Gastrocnemius medialis (tissue), 4 donors: ENCODE measurements at places on chromosomes 16 and 17. TPM values are rescaled to one million over a fixed set of nuclear protein-coding genes. Genes with fewer than 3 reads are reported as not detected.

GRCh38 chr17:71188811-71189492 is 931.9 kb upstream of the SOX9 start:
- no peak for DNase-seq

FAM83G gene
- total RNA-seq: 17.2 TPM

P2RX1 gene
- total RNA-seq: 0.38 TPM

- DNase-seq: peak; percentile 51
Observed at GRCh38 chr17:78873519-78874340, 29.3 kb downstream of the CEP295NL start.

- no peak for DNase-seq
Observed at GRCh38 chr17:37640015-37640414, 3.2 kb downstream of the DDX52 start.

PRMT7 gene
- 29.8 TPM for total RNA-seq

DNA sequence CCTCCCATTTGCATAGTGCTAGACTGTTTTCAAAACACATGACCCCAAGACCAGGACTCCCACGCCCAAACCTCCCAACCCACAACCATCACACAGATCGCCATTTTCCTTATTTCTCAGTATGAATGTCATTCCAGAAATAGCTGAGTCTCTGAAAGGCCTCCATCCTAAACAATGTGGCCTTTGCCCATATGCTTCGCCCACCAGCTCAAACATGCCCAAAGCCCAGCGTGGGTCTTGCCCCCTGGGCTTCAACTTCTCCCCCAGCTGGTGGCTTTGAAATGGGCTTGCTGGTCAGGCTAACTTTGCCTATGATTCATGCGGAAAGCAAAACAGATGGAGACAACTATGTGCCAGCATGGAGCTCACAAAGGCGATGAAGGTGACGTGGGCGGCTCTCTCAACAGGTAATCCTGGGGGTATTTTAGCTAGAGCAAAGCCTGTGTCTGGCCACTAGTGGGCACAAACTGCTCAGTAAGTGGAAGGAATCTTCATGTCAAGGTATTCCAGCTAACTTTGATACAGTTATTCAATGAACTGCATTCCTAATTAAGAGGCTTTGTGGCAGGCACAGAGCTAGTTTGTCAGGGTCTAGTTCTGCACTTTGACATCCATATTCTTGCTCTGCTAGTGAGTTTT is 17.1 kb downstream of the PMP22 start:
- no peak for DNase-seq

- no peak for DNase-seq
Observed at GRCh38 chr16:9797306-9797705, 384.9 kb downstream of the GRIN2A start.

GRCh38 chr16:81469710-81470535 is 25.3 kb downstream of the CMIP start:
- no peak for DNase-seq

GRCh38 chr17:8338753-8339140 is 893 bp upstream of the ODF4 start:
- no peak for DNase-seq

BCL6B gene
- 1.2 TPM for total RNA-seq

TMEM235 gene
- total RNA-seq: not detected

CHRNE gene
- not detected for total RNA-seq

FMNL1 gene
- total RNA-seq: 5.2 TPM

- no peak for DNase-seq
Observed at GRCh38 chr17:66943484-66943883, 21.0 kb upstream of the CACNG4 start.

GRCh38 chr17:72405662-72406230 is 284.9 kb downstream of the SOX9 start:
- DNase-seq: no peak

RCVRN gene
- not detected for total RNA-seq

DNA sequence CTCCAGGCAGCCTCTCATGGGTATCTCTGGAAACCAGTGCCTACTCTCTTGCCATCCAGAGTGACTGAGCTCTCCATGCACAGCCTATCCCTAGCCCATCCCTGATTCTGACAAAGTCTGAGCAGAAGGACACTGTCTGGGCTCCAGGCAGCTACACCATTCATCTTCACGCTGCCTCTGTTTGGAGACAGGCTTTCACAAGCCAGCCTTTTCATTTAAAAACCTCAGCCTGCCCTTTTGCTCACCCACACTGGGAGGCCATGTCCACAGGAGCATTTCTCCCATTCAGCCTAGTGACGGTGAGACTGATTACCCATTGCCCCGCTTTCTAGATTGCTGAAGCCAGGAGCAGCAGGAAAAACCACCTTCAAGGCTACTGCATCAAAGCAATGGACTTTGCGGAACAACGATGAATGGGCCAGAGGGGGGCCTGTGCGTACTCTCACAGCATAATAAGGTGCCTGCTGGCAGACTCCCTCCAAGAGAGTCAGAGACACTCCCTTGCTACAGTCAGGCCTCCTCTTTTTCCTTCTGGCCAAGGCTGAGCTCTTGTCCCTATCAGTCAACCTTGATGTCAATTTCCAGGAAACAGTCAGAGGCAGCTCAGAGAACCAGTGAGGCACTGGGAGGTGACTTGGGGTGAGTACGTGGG is 24.7 kb upstream of the CDH13 start:
- no peak for DNase-seq

- DNase-seq: no peak
Observed at GRCh38 chr17:80142929-80143328, 4.0 kb downstream of the EIF4A3 start.

DNA sequence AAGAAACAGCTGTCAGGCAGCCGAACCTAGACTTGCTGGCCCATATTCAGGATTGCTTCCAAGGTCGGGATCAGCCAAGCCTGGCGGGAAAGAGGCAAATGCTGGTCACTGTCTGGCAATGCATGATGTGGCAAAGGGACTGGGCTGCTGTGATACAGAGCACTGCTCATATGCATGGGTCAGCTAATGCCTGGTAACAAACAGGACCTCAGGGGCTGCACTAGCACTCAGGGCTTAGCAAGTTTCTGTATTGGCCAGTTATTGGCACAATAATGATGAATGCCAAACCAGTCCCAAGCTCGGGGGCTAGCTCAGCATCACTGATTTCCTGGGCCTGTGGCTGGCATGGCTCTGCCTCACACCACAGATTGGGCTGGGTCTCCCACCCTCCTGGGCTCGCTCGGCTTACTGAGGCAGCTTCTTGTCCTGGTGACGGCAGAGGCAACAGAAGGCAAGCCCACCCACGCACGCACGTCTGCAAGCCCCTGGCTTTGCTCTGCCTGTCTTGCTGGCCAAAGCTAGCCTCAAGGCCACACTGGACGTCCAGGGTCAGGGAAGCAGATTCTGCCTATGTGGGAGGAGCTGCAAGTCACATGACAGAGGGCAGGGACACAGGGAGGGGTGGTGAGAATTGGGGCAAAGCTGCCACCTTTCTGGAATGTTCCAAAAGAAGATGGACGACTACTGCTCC is 21.4 kb upstream of the RPTOR start:
- DNase-seq: no peak

TEKT5 gene
- total RNA-seq: not detected

C17orf113 gene
- 0.86 TPM for total RNA-seq

- DNase-seq: no peak
Observed at GRCh38 chr17:34412965-34413441, 50.0 kb upstream of the CCL1 start.

- no peak for DNase-seq
Observed at GRCh38 chr17:9309216-9309615, 266.4 kb downstream of the STX8 start.

DNA sequence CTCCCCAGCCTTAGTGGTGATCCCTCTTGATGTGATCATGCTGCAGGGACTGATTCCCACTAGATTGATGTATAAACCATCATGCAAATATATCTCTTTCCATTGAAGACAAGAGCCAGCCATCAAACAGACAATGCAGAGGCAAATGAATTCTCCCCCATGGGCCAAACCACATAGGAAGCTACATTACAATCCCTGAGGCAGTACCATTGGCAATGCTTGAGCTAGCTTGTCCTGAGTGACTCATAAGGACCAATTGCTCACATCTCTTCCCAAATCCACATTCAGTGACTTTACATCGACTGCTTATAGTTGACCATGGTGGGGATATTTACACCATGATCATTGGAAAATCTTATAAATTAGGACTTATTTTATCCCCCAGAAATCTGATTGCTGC is 242.2 kb downstream of the SHISA9 start:
- no peak for DNase-seq

DNA sequence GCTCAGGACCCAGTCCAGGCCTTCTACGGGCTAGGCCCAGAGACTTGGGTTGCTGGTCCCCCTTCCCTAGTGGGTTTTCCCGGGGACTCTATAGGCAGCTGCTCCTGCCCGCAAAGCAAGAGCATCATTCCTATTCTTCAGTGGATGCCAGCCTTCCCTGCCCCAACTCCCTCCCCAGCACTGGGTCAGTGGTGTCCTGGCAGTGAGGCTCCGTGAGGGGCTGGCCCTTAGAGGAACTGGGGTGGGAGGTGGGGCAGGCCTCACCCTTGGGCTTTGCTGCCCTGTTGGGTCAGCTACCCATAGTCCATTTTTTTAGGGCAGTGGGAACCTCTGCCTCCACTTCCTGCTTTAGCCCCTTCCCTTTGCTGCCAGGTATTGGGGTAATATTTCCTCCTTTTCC is 7.9 kb upstream of the PLEKHG4 start:
- no peak for DNase-seq

- DNase-seq: no peak
Observed at GRCh38 chr16:81527477-81528178, 83.0 kb downstream of the CMIP start.

DNA sequence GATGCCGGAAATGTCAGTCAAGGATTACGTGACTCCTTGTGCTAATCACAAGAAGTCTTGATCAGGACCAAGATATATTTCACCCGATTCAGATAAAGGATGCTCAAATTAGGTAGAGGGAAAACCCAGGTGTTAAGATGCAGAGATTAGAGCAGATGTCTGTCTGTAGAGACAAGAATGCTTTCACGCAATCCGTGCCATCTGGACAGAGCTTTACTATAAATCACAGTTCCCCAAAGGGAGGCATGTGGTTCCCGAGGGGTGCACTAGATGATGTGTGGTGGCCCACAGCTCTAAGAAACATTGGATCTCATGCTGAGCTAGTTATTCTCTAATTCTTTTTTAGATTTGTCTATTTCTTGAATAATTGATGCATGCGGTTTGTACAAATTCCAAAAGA is 9.8 kb upstream of the MAP3K14 start:
- DNase-seq: no peak

ZG16B gene
- not detected for total RNA-seq

DNA sequence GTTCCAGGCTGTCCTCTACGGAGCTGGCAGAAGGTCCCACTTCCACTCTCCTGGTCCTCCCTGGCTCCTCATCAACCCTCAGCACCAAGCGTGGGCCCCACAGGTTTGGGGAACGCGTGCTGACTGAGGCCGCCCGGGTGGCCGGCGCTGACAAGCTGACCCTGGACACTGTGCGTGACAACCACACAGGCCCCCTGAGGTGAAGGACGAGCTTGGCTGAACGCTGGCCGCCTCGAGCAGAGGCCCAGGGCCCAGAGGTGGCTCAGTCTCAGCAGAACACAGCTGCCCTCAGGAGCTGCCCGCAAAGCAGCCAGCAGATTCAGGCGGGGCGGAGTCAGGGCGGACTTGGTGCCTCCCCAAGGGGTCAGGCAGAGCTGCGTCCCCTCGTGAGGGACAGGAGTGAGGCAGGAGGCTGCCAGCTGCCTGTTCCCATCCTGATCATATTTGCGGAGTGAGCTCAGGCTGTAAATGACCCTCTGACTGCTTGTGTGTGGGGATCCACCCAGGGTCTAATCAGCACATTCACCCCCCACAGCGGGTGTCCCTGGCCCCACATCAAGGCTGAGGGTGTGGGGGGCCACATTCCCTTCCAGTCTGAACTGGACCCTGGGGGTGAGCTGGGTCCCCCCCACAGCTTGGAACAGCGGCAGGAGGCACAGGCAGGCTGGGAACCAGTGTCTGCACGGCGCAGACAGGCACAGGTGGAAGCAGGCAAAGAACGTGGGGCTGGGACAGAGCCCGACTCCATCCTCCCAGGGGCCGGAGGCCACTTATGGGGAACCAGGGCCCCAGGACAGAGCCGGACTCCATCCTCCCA is 105.1 kb upstream of the METRNL start:
- DNase-seq: no peak

GRCh38 chr16:86773354-86773715 is 195.0 kb downstream of the FOXL1 start:
- DNase-seq: no peak

DNA sequence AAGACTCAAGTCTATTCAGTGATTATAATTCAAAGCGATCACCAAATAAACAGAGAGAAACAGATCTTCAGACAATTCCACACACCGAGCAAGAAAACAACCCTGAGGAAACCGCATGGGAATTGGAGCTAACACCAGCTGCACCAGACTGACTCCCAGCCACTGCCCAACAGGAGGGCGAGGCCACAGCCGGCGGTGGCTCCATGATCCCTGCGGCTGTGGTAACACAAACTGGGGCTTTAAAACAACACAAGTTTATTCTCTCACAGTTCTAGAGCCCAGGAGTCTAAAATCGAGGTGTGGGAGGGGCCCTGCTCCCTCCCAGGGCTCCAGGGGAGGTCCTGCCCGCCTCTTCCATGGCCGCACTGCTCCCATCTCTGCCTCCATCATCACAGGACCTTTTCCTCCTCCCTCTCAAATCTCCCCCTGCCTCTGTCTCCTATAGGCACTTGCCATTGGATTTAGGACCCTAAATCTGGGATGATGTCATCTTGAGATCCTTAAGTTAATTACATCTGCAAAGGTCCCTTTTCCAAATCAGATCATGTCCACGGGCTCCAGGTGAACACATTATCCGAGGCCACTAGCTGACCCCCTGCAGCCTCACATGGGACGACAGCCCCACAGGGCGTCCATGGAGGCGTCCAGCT is 9.7 kb upstream of the HEXD start:
- DNase-seq: no peak

DNA sequence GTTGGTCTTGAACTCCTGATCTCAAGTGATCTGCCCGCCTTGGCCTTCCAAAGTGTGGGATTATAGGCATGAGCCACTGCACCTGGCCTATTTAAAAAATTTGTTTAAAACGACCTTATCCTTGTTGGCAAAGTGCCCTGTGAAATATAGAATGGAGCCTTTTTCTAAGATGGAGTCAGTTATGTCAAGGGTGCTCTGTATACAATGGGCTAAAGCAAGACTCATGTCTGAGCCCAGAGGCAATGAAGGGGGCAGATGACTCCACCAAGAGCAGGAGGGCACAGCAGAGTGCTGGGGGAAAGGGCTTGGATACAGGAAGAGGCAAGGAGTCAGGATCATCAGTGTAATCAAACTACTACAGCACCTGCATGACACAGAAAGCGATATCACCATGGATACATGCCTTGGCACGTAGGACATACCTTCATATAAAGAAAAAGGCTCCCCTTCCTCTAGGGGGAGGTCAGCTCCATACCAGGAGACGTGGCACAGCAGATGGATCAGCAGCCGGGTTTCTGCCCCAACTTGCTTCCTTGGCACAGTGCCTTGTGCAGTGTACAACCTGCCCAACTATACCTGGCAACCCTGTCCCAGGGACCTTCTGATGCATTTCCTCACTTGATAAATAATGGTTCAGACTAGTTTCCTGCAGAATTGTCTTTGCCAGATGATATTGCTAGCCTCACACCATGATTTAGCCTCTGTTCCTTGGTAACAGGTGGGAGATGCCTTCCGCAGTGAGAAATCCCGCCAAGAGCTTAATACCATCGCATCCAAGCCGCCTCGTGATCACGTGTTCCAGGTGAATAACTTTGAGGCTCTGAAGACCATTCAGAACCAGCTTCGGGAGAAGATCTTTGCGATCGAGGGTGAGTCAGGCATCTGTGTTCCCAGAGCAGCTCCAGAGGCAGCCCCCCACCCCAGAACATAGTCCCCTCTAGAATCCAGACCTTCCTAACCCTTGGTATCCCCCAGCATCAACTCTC is 15.3 kb downstream of the ITGAM start:
- DNase-seq: no peak

- no peak for DNase-seq
Observed at GRCh38 chr17:78408476-78409050, 30.1 kb downstream of the PGS1 start.
